ENCODE measurements at places on chromosomes 3 and 15.

- DNase-seq = no peak
Observed at GRCh38 chr3:138089091-138089490, 26.3 kb downstream of the DZIP1L start.

DNA sequence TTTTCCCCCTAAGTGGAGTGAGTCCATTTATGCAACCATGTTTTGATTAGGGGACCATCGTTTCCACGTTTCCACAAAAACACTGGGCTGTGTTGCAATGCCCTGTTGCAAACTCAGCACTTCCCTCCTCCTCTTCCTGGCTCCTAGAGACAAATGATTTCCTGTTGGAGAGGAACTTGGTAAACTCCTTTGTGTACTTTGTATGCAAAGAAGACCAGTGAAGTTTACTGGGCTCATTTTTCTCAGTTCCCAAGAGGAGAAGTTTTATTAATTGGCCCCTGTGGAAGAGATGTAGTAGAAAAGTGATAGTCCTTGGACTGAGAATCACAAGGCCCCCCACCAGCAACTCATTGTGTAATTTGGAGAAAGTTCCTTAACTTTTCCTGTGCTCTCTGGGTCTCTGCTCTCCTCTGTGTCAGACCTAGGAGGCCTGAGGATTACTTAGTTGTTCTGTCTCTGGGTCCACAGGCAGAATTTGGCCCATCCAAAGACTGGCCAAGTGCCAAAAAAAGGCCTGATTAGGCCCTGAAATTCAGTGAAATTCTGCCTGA is 95.0 kb downstream of the ATG7 start:
- DNase-seq = no peak

GRCh38 chr3:74511078-74511477 is 103.4 kb downstream of the CNTN3 start:
- DNase-seq = no peak

GRCh38 chr15:36407647-36408046 is 171.8 kb upstream of the CDIN1 start:
- no peak for DNase-seq

DNA sequence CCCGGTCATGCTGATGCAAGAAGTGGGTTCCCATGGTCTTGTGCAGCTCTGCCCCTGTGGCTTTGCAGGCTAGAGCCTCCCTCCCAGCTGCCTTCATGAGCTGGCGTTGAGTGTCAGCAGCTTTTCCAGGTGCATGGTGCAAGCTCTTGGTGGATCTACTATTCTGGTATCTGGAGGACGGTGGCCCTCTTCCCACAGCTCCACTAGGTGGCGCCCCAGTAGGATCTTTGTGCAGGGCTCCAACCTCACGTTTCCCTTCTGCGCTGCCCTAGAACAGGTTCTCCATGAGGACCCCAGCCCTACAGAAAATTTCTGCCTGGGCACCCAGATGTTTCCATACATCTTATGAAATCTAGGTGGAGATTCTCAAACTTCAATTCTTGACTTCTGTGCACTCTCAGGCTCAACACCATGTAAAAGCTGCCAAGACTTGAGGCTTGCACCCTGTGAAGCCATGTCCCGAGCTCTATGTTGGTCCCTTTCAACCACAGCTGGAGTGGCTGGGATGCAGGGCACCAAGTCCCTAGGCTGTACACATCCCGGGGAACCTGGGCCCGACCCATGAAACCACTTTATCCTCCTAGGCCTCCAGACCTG is 238.4 kb upstream of the MDFIC2 start:
- DNase-seq = no peak

- no peak for DNase-seq
Observed at GRCh38 chr3:191327526-191327925, 1.7 kb upstream of the CCDC50 start.

DNA sequence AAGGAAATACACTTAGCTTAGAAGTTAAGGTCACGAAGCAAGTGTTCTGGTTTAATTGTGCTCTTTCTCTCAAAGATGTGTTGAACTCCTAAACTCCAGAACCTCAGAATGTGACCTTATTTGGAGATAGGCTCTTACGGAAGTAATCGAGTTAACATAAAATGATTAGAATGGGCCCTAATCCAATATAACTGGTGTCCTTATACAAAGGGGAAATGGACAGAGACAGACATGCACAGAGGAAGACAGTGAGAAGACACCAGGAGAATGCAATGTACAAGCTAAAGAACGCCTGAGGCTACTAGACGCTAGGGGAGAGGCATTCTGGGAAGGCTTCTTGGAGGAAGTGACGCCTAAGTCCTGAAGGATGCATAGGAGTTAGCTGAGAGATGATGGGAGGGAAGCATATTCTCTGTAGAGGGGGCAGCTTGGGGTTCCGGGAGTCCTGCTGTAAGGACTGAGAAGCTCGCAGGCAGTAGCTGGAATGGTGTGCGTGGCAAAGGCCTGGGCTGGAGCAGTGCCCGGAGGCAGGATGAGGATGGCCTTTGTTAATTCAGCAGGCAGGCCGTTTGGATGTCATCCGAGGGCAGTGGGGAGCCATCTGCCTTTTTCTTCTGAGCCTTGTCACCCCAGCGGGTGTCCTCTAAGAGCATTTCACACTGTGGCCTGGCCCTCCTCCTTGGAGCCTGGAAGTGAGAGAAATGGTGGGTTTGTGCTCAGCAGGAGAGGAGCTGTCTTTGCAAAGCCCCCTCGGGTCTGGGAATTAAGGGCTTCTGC is 513.4 kb downstream of the SHQ1 start:
- no peak for DNase-seq

GRCh38 chr15:63526401-63526800 is 22.0 kb downstream of the USP3 start:
- DNase-seq = no peak

DNA sequence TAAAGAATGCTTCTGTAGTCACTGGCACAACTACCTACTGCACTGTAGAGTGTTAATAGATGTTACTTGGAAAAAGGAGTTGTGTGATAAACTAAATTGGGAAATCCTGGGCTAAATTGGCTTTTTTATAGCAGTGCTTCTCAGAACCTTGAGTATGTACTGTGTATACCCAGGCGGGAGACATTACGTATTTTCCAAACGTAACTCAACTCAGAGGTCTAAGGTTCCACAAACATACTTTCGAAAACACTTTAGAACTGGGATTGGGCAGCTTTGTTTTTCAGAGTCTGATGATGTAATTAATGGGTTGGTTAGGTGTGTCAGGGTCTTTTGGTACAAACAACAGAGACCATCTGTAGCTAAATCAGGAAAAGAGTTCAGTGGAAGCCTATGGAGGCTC is 53.5 kb upstream of the CHST2 start:
- no peak for DNase-seq

- DNase-seq = no peak
Observed at GRCh38 chr3:190012784-190013183, 107.9 kb downstream of the P3H2 start.

DNA sequence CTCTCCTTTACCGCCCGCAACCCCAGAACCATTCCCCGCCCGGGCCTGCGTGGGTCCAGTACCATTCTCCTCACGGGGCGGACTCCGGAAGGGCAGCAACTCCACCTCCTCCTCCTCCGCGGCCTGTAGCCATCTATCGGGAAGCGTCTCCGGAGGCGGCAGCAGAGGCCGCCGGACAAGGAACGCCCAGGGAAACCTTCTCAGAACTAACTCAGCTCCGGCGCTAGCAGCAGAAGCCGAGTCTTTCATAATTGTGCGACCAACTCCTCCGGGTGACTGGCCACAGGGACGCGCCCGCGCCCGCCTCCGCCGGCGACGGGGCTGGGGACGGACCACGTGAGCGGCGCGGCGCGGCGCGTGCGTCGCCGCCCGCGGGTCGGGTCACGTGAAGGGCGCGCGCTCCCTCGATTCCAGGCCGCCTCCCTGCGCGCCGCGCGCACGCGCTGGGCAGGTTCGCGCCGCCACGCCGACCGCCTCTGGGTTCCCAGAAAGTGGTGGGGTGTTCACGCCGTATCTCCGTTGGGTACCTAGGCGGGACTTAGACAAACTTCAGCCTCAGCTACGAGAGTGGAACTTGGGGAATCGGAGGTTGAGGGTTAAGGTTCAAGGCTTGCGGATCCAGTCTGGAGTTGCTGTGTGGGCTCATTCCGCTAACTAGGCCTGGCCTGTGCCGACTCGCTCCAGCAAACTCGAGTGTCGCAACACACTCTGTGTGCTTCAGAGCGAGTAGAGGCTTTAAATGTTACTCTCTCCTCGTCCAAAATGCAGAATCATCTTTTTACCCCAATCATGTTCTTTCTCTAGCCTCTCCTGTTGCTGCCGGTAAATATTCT is at the start of gene TRPM7:
TRPM7 (minus strand) TSS at position 329 of the 833 bp plus-strand sequence; CDS start at position 65, 264 bp downstream.
- DNase-seq = no peak

DNA sequence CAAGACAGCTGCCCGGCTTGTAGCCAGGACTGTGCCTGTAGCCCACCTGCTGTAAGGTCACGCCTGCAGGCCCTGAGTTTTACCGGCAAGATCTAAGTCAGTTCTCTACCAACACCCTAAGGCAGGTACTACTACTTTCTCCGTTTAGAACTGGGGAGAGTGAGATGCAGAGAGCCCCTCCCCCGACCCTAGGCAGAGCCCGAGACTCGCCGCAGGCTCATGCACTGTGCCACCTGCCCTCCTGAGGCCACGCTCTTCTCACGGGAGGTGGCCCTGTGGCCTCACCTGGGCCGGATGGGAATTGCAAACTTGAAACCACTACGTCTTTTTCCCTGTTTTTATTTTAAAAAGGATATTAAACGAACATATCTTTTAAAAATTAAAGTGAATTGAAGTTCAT is 36.9 kb upstream of the PCSK6 start:
- no peak for DNase-seq

- DNase-seq = no peak
Observed at GRCh38 chr3:113250566-113250965, 39.2 kb downstream of the BOC start.

DNA sequence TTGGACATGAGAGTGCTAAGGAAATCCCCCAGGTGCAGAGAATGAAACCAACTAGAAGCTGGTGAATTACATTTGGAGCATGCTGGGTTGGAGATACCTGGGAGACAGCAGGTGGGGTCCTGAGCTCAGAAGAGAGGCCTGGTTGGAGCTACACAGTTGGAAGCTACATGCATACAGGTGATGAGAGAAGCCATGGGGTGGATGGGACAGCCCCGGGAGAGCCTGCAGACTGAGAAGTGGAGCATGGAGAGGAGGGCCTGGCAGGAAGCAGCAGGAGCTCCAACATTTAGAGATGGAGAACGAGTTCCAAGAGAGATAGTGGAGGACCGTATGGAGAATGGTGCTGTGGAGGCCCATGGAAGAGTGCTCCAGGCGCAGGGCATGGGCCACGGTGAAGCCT is 10.2 kb downstream of the PAQR5 start:
- DNase-seq = no peak

- DNase-seq = no peak
Observed at GRCh38 chr15:68654786-68655560, 76.2 kb downstream of the CORO2B start.

DNA sequence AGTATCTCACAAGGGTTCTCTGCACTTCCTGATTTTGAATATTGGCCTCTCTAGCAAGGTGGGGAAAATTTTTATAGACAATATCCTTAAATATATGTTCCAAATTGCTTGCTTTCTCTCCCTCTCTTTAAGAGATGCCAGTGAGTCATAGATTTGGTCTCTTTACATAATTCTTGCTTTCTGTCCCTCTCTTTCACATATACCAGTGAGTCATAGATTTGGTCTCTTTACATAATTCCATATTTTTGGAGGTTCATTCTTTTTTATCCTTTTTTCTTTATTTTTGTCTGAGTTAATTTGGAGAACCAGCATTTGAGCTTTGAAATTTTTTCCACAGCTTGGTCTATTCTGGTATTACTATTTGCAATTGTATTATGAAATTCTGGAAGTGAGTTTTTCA is 77.7 kb upstream of the NUDT16 start:
- DNase-seq = no peak

GRCh38 chr15:56241374-56242105 is 2.1 kb downstream of the RFX7 start:
- DNase-seq = no peak

GRCh38 chr15:87219650-87220615 is 1036.6 kb downstream of the NTRK3 start:
- no peak for DNase-seq

DNA sequence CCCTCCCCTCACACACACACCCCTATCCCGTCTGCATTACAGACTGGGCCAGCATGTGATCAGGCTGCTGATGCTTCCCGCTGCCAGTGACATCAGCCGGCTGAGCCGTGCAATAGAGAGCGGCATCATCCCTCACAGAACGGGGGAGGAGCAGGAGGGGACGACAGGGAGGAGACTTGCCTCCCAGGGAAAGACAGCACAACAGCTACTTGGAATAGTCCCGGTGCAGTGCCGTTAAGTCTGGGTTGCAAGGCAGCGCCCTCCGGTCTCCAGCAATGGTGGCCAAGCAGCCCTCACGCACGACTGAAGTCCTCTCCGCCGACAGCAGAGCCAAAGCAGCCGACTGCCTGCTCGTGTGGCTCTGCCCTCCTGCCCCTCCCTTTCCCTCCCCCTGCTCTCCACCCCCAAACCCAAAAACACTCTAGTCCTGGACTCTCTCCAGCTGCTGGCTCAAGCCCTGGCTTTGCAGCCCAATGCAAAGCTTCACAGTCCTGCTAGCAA is 31.5 kb upstream of the RPS17 start:
- no peak for DNase-seq

DNA sequence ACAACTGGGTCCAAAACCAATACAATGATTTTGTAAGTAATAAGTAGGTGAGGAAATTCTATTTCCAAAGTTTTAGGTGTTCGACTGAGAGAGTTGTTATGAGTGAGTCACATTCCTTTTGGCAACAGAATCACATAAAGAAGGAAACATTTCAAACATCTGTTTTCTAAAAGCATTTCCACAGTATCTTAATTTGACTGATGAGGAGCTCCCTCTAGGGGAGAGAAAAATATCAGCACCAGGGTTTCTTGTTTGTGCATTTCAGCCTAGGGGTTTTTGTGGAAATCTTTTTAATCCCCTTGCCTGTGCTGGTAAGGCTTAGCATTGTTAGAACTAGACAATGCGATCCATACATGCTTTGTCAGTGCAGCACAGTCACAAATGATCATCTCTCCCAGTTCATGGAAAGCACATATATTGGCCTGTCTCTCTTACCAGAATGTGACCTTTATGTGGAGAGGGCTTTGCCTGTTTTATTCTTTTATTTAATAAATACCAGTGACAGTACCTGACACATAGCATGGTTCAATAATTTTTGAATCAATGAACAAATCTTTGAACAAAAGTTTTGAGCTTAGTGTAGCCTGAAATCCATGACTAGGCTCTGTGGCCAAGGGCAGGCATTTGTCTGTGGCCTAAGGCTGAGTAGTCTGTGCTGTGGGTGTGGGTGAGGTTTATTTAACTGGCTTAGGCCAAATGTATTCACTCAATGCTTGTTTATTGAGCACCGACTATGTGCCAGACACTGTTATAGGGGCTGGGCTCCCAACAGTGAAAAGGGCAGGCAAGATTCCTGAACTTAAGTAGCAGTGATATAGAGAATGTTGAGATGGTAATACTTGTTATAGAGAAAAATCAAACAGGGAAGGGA is 21.1 kb upstream of the IQCF6 start:
- DNase-seq = no peak

GRCh38 chr15:93033434-93034045 is 55.5 kb downstream of the RGMA start:
- DNase-seq = no peak

- no peak for DNase-seq
Observed at GRCh38 chr3:136042608-136043221, 77.2 kb downstream of the PPP2R3A start.
